ENCODE measurements at places on chromosomes 1 and 21. TPM values are rescaled to one million over a fixed set of nuclear protein-coding genes. Genes with fewer than 3 reads are reported as not detected.
A peak's percentile ranks its signal among the peaks of the same experiment; 100 is the strongest.

Gene CYP4Z1
- total RNA-seq = not detected

Gene DNM3
- 1.1 TPM for total RNA-seq

Gene NHLH1
- 0.96 TPM for total RNA-seq

Gene PLD5
- total RNA-seq = 3.0 TPM

Gene DDAH1
- 33.4 TPM for total RNA-seq

Gene SAMD13
- 10.4 TPM for total RNA-seq

DNA sequence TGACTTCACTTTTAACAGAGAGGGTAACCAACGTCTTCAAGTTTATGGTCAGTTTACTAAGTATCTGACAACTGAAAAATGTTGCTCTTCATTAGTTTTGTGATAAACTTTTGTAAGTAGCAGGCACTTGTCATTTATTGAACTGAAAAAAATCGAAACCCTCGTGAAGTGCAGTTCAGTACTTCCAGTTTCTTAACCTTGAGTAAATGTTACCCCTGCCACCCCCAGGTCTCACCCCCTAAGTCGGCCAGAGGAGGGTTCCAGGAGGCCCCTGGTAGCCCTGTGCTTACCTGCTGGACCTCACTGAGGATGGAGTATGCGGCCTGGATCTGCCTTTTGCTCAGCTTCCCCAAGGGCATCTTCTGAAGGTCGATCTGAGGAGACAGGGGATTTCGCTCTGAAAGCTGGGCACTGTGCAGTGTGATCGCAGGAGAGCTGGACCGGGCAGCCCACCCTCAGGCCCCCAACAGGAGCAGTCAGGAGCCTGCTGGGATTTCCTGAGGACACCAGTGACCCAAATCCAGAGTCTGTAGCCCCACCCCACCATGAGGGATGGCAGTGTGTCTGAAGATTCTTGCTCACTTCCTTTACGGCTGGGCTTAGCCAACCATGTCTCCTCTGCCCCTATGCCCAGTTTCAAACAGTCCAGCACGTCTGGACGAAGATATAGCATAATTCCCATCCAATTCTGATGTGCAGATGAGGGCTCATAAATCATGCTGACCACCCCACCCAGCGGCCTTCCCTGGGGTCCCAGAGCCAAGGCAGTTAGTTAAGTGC is 37.6 kb downstream of the PARP1 start:
- no peaks in the 10 kb centered on the region for H3K4me1 ChIP-seq
- H3K27ac ChIP-seq = no peak overlapping the region
- H3K36me3 ChIP-seq = peaks cover 23% of the 10 kb centered on the region
- H3K4me3 ChIP-seq = no peak overlapping the region
- no peaks in the 10 kb centered on the region for H3K27me3 ChIP-seq
- no peak for DNase-seq

DNA sequence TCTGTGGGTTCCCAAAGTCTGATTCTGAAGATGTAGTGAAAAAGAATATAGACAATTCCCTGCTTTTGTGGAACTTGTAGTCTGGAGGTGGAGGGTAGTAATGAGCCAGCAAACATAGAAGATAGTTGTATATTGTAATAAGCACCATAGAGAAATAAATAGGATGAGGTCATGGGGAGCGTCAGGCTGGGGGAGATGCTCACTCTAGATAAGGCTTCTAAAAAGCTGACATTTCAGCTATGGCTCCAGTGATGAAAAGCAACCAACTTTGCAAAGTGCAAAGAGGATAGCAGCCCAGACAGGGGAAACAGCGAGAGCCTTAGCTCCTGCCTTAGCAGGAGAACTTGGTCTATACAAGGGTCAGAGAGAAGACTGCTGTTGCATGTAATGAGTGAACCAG is 98.0 kb upstream of the RALGPS2 start:
- H3K27ac ChIP-seq = no peak overlapping the region
- no peak overlapping the region for H3K4me3 ChIP-seq
- H3K27me3 ChIP-seq = no peaks in the 10 kb centered on the region
- H3K4me1 ChIP-seq = no peaks in the 10 kb centered on the region
- no peaks in the 10 kb centered on the region for H3K36me3 ChIP-seq

DNA sequence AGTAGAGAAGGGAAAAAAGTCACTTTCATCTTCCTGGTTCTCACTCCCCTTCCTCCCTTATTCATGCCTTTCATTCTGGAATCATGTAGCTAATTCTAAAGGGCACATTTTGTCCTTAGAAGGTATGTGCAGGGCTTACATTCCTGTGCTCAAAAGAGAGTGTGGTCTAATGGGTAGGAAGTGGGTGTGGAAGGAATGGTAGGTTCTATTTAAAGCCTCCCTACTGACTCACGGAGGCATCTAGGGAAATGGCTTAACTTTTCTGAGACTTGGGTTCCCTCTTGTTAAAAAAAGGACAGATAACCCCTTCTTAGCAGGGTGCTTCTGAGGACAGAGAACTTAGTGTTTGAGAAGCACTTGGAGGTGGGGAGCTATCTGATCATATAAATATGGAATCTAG is 249.3 kb upstream of the DUSP10 start:
- no peaks in the 10 kb centered on the region for H3K36me3 ChIP-seq
- no peak overlapping the region for H3K4me3 ChIP-seq

- no peaks in the 10 kb centered on the region for H3K27me3 ChIP-seq
- DNase-seq = no peak
- H3K27ac ChIP-seq = peak overlapping the region; percentile 25
- H3K4me3 ChIP-seq = no peak overlapping the region
These were observed 65.4 kb downstream of the ELAVL4 start for GRCh38 chr1:50174101-50174500.

GRCh38 chr1:196608390-196609369 is at the start of gene KCNT2:
KCNT2 (minus strand) TSS chr1:196608440; CDS start chr1:196608309, 131 bp downstream.
- peak within 1 kb of the TSS; percentile 97 for H3K27ac ChIP-seq
- DNase-seq = peak; percentile 83
- no peaks in the 10 kb centered on the region for H3K36me3 ChIP-seq
- peaks cover 28% of the 10 kb centered on the region for H3K4me1 ChIP-seq

- no peak overlapping the region for H3K4me3 ChIP-seq
- no peak overlapping the region for H3K27ac ChIP-seq
- DNase-seq = no peak
- H3K4me1 ChIP-seq = no peaks in the 10 kb centered on the region
These were observed 90.5 kb downstream of the CD247 start for GRCh38 chr1:167427848-167428247.

DNA sequence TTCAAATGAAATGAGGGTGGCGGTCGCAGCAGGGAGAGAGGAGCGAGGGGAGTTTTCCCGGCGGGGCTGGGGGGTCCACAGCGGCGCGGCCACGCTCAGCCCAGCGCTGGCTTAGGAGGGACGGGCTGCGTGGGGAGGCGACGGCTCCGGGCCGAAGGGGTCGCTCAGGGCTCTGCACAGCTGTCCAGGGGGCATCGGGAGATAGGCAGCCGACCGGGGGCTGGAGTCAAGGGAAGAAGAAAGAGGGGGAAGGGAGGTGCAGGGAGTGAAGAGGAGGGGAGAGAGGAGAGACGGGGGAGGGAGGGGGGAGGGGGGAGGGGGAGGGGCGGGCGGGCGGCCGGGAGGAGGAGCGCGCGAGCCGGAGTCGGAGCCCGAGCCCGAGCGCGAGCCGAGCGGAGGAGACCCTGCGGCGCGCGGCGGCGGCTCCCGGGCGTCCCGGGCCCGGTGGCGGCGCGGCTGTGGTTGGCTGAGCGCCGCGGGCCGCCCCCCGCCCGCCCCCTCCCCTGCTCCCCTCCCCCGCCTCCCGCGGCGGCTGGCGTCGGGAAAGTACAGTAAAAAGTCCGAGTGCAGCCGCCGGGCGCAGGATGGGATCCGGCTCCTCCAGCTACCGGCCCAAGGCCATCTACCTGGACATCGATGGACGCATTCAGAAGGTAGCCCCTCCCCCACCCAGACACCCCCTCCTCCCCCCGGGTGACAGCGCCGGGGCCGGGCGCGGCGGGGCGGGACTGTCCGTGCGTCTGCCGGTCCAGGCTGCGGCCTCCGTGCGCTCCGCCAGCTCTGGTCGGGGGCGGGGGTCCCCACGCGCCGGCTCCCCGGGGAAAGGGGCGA is at the start of gene PDE9A:
Gene PDE9A, plus strand, starts transcription at position 391 of the 831 bp plus-strand sequence. Its CDS starts 194 bp downstream, at position 585.
- H3K36me3 ChIP-seq = peaks cover 4% of the 10 kb centered on the region
- peaks cover 3% of the 10 kb centered on the region for H3K27me3 ChIP-seq
- peaks cover 30% of the 10 kb centered on the region for H3K4me1 ChIP-seq
- H3K4me3 ChIP-seq = peak within 1 kb of the TSS; percentile 82
- H3K27ac ChIP-seq = peak within 1 kb of the TSS; percentile 96

DNA sequence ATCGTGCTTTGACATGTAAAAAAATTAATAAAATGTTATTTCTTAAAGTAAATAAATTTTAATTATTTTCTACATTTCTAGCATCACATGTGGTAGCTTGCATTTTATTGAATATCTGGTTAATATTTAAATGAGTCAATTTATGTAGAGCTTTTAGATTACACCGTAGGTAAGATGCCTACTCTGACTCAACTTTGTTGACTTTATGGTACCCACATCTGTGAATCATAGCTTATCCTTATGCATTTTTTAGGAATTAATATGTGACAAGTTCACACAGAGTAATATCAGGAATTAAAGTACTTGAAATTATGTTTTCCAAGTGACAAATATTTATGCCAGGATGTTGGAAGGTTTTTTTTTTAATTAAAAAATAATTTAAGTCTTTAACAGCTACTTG is 120.7 kb downstream of the LEPR start:
- H3K27ac ChIP-seq = no peak overlapping the region
- peaks cover 2% of the 10 kb centered on the region for H3K36me3 ChIP-seq
- H3K4me3 ChIP-seq = no peak overlapping the region
- no peak for DNase-seq
- H3K27me3 ChIP-seq = no peaks in the 10 kb centered on the region
- peaks cover 11% of the 10 kb centered on the region for H3K4me1 ChIP-seq

GRCh38 chr1:19852036-19852435 is 30.2 kb upstream of the OTUD3 start:
- H3K4me1 ChIP-seq = no peaks in the 10 kb centered on the region
- DNase-seq = no peak
- H3K36me3 ChIP-seq = no peaks in the 10 kb centered on the region
- peaks cover 3% of the 10 kb centered on the region for H3K27me3 ChIP-seq
- no peak overlapping the region for H3K27ac ChIP-seq
- no peak overlapping the region for H3K4me3 ChIP-seq

DNA sequence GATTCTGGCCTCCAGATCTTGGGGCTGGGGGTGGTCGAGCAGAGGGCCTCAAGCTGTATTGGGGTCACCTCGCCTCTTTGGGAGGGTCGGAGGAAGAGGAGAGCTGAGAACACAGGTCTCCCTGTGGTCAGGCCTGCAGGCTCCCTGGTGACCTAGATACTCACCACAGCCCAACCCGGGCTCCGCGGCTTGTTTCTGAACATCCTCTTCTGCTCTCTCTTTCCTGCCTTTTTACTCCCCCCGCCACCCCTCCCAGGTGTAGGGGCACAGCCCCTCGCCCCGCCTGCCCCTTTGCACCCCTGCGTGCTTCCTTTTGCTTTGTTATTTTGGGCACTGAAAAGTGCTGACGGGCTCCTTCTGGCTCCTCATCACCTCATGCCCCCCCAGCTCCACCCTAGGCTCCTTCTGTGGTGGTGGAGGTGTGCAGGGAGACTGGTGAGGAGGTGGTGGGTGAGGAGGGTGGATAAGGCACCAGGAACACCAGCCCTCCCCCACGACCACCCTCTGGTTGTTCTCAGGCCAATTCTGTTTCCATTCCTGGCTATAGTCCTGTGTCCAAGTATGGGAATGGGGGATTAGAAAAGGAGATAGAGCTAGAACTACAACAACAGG is 10.6 kb upstream of the LINGO4 start:
- peaks cover 2% of the 10 kb centered on the region for H3K4me1 ChIP-seq
- H3K36me3 ChIP-seq = no peaks in the 10 kb centered on the region
- peaks cover 18% of the 10 kb centered on the region for H3K27me3 ChIP-seq
- no peak overlapping the region for H3K4me3 ChIP-seq

DNA sequence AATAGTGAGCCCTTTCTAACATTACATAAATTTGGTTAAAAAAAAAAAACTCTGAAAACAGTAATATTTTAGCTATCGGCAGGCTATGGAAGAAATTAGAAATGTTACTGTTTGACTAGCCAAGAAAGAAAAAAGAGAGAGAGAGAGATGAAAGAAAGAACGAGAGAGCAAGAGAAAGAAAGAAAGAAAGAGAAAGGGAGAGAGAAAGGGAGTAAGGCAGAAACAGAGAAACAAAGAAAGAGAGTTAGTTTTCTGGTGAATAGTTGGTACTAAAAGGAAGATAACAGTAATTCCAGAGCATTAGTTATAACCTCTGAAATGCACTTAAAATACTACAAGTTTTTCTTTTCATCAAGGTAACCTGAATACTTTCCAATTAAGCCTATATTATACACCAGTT is 160.3 kb upstream of the HP1BP3 start:
- H3K4me3 ChIP-seq = no peak overlapping the region
- no peak for DNase-seq
- H3K36me3 ChIP-seq = peaks cover 6% of the 10 kb centered on the region
- no peaks in the 10 kb centered on the region for H3K27me3 ChIP-seq
- no peak overlapping the region for H3K27ac ChIP-seq

- H3K27me3 ChIP-seq = peaks cover 25% of the 10 kb centered on the region
- H3K27ac ChIP-seq = peak overlapping the region; percentile 99
- peak overlapping the region; percentile 84 for H3K4me3 ChIP-seq
- peak; percentile 80 for DNase-seq
- peaks cover 22% of the 10 kb centered on the region for H3K4me1 ChIP-seq
These were observed 592 bp downstream of the ZNF692 start for GRCh38 chr1:248858096-248858890.

All from progenitor cell of endocrine pancreas (in vitro differentiated cells).